Activated CD4-positive, alpha-beta T cell treated with anti-CD3 and anti-CD28 coated beads for 36 hours (primary cell): ENCODE measurements at places on chromosomes 11 and 22. TPM values are rescaled to one million over a fixed set of nuclear protein-coding genes. Genes with fewer than 3 reads are reported as not detected.

DNA sequence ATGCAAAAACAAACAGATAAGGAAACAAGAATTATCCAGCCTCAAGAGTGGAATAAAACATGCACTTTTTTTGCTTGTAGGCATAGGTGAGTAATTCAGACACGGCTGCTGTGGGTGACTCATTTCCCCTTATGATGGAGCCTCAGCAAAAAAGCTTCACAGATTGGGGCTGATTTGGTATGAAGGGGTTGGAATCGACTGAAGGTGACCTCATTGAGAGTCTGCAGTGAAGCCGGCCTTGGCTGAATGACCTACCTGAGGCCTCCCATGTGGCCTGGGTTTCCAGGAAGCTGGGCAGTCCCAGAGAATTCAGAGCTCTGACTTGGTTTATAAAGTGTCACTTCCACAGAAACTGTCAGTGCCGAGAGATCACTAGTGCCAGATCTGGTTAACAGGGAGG, 34.2 kb upstream of the VPREB1 start:
- DNase-seq: peak; percentile 84

Gene CCDC34
- 42.4 TPM for total RNA-seq

DNA sequence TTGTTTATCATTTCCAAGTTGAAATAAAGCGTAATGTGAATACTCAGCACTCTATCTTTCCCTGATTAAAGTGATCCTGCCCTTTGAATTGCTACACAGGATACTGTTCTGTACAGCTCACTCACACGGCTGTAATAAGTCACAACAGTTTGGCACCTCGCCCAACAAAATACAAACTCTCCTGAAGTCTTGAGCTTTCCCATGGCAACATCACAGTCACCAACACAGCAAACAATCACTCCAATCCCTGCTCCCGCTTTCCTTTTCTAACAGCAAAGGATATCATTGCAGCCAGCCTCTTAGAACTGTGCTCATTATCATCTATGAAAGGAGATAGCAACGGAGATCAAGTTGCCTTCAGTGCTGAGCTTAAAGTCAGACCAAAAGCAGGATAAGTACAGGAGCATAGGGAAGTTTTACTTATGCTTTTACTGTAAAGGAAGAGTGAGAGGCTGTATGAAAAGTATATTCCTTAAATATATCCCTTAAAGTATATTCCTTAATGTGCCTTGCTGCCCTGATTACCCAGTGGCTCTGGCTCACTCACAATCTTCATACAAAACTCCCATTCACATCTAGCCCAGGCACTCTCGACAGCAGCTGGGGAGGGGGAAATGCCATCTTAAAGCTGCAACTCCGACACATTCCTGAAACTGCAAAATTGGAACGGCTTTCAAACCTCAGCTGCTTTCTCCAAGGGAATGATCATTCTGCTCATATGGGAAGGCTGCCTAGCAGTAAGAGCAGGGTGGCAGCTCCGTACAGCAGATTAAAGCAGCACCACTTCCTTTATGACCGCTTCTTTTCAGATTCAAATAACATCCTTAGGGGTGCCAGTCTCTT, 35.8 kb downstream of the MAML2 start:
- peak; percentile 48 for DNase-seq

GRCh38 chr11:65776196-65776595, 4.6 kb downstream of the AP5B1 start:
- no peak for DNase-seq

DNA sequence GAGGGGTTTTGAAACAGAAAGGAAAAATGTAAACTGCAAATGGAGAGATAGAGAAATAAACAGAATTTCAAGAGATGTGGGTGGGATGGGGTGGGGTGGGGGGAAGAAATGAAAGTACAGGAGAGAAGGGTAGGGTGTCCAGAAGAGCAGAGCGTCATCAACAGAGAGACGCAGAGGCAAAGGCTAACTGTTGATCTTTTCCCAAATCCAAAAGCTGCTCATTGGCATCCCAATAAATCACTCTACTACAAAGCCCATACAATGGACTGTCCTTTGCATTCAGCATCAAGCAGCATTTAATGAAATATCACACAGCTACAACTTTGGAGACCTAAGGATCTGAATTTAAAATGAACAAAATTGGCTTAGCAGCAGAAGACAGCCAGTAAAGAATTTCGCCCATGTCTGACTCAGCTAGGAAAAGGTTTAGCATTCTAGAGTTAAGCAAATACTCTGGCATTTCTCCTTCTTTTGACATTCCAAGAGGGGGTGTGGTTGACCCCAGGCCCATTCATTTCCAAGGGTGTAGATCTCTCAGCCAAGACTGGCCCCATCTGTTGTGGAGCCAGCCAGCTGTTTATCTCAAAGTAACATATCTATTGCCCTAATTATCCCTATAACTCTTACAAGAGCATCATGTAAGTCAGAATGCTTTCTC, 1.5 kb downstream of the RAB30 start:
- DNase-seq: no peak

DNA sequence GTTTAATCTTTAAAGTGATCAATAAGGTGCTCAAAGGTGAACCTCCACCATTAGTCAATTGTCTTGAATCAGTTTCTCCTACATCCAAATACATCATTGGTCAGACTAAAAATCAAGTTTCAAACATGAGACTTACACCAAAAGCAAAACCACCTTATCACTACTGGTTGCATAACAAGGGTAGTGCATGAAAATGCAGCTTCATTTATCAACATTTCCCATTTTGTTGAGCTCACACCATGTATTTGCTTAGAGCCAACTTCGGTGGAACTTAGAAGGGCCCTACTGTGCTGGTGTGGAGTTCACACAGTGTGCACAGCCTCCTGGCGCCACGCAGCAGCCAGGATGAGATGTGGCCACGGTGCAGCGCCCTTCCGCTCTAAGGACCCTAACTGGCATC, 23.1 kb upstream of the PHLDA2 start:
- no peak for DNase-seq

- no peak for DNase-seq
These were observed 7.2 kb downstream of the UPK3A start for GRCh38 chr22:45291931-45292290.
